ENCODE measurements at places on chromosomes 2 and 18.

GRCh38 chr2:54579682-54580620, 123.8 kb downstream of the SPTBN1 start:
- DNase-seq: no peak

DNA sequence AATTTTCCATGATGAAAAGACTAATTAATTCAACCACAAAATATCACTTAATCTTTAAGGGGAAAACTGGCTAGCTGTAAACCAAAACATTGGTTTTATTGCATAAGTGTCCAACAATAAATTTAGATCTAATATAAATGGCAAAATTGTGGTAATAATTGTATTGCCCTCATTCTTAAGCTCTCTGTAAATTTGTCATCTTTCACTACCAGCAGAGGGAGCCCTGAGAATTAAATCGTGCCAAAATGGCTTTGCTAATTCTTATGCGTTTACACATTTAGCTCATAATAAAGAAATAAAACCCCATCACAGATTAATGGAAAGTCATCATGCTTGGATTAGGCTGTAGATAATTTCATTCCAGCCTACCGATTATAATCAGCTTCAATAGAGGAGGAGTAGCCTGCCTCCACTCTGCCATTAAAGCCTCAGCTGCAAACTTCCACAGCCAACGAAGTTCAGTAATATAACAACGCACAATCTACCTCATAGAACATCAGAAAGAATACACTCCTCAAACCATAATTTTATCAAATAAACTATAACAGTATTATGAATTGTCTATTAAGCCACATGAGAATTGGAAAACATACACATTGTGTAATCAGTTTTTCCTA, 70.0 kb upstream of the ATP5MC3 start:
- DNase-seq: no peak

DNA sequence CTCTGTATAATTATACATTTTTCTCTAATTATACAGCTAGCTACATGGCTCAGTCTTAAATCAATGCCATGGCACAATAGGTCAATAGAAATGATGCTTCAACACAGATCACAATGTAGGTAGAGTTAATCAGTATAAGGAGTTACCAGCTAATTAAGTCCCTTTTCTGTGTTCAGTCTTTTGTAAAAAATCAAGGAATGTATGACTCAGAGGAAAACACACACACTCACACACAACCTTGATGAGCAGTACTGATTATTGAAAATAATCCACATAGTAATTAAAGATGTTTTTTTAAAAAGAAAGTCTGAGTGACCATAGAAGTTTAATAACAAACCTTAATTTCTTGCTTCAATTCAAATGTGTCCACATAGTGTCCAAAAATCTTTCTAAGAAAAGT, 691.3 kb downstream of the LRP1B start:
- no peak for DNase-seq

GRCh38 chr2:44942304-44943030, 965 bp downstream of the SIX3 start:
- no peak for DNase-seq

GRCh38 chr2:163269374-163270021, 430.9 kb upstream of the KCNH7 start:
- DNase-seq: no peak

DNA sequence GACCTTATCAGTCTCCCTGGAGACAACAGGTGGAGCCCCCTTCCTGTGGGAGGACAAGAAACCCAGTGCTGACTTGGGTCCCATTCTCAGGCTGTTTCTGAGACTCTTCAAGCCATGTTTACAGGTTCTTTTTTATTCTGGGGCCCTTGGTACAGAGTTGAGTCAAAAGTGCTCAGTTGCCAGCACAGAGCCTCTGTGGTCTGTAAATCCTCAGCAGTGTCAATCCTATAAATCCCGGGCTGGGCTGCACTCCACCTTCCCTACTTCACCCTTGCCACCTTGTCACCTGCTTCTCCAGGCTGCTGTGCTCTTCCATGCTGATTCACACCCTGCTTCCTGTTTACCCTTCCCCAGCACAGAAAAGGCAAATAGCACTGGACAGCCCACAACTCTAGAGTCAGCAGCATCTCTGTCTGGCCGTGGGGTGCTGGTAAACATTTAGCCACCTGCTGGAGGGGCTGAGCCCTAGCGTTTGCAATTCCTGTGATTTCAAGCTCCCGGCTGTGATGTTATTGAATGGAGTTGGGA, 74.7 kb downstream of the TNFRSF11A start:
- DNase-seq: no peak

DNA sequence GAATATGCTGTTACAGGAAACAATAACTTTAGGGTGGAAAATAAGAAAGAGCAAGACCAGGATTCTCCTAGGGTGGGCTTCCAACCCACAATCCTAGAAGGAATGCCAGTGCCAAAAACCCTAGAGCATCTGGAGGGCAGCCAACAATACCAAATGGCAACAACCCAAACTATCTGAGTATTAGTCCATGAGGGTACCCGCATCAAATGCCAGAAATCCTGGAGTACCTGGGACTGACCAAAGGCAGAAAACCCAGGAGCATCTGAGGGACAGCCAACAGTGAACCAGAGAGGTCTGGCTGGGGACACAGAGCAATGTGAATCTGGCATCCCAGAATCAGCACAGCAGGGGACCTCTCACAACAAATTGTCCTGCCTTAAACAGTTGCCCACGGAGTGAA, 126.3 kb downstream of the SCG2 start:
- no peak for DNase-seq

- DNase-seq: no peak
Measured at GRCh38 chr2:177338177-177338721, 54.3 kb upstream of the AGPS start.

DNA sequence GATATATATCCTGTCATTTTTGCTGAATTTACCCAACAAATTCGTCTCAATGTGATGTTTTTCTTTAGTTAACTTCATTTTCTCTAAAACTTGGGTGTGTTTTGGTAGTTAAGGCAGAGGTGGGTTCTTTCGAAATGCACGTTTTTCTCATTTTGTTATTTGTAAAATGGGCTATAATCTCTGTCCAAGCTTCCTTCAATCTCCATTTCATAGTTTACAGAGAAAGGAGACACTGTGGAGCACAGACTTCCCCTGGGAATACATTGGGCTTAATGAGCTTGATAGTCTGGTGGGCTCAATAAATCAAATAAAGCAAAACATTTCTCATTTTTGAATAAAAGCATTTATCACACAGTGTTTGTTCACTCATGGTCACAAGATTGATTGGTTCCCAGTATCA, 145.1 kb downstream of the AGPS start:
- no peak for DNase-seq

GRCh38 chr18:36564841-36565240, 264.0 kb downstream of the TPGS2 start:
- no peak for DNase-seq

DNA sequence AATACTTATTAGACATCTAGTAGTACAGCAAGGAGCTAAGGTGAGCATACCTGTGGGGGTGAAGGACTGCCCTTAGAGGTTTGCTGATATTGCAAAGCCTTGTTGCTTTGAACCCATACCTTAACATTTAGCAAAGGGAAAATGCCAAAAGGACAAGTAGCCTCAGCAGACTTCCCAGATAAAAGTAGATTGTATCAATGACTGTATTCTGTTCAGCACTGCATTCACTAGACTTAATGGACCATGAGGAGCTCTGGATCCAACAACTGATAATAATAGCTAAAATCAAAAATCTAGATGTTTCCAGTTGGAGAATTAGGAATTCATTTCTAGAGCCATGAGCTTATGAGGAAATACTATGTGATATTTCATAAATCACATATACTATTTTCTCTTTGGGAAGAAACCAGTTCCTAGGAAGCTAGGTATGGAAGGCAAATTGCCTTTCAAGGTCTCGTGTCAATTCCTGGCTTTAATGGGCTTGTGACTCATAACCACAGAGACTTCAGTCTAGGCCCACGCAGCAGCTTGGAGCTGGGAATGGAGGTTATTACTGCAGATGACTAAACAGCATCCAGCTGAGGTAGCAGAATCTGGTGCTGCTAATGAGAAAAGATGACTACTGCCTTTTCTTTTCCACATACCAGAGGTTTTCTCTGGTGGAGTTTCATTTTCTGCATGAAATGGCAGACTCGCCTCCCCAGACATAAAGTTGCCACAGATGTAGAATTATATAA, 191.2 kb upstream of the NABP1 start:
- peak; percentile 99 for DNase-seq

GRCh38 chr18:38115201-38115600, 549.6 kb upstream of the CELF4 start:
- no peak for DNase-seq

GRCh38 chr2:11203480-11203879, 48.2 kb downstream of the SLC66A3 start:
- DNase-seq: peak; percentile 64
